NCI-H460 (cell line): ENCODE measurements at places on chromosomes 7 and 10. TPM values are rescaled to one million over a fixed set of nuclear protein-coding genes. Genes with fewer than 3 reads are reported as not detected.

GRCh38 chr7:136030867-136031318 is 53.7 kb upstream of the MTPN start:
- no peak for DNase-seq

The BAZ1B gene
- total RNA-seq = 72.0 and 81.9 TPM in 2 replicates

GRCh38 chr7:128890306-128891109 is 20.0 kb downstream of the KCP start:
- peak; percentile 30 for DNase-seq

GRCh38 chr10:81019029-81019890 is 481.6 kb downstream of the SH2D4B start:
- peak; percentile 23 for DNase-seq

- DNase-seq = no peak
Measured at GRCh38 chr7:29288181-29289091, 93.9 kb downstream of the CHN2 start.

GRCh38 chr7:157819455-157819807 is 482.6 kb downstream of the DNAJB6 start:
- DNase-seq = no peak

DNA sequence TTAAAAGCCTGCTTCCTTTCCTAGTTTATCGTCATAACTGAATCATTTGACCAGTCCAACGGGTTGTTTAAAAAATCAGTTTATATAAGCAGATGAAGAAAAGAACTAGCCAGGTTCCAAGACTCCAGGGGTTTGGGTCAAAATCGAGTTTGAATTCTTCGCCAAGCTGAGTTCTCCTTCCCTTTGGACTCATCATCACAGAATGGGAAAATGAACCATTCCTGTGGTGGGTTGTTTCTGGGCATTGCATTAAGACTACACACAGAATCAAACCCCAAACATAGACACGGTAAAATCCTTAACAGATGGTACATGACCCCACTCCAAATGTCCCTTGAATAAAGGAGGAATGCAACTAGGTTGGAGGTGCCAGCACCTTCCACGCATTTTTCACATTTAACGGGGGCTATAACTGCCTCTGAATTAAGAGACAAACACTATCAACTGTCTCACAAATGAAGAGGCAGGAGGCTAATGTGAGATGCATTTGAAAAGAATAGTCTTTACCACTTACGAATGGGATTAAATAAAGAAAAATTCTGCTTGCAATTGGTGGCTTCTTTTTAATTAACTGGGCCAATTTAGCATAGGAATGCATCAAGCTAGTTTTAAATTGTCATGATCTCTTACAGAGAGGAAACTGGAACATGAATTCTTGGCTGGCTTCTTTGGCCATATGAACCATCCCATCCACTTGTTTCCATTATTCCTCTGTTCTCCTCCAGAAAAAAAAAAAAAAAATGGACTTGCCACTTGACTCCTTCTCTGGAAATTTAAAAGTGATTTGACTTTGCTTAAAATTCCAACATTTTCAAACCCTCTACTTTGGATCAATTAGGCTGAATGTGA is 61.1 kb downstream of the CHST15 start:
- no peak for DNase-seq

GRCh38 chr7:157274991-157275427 is 61.8 kb upstream of the DNAJB6 start:
- no peak for DNase-seq

DNA sequence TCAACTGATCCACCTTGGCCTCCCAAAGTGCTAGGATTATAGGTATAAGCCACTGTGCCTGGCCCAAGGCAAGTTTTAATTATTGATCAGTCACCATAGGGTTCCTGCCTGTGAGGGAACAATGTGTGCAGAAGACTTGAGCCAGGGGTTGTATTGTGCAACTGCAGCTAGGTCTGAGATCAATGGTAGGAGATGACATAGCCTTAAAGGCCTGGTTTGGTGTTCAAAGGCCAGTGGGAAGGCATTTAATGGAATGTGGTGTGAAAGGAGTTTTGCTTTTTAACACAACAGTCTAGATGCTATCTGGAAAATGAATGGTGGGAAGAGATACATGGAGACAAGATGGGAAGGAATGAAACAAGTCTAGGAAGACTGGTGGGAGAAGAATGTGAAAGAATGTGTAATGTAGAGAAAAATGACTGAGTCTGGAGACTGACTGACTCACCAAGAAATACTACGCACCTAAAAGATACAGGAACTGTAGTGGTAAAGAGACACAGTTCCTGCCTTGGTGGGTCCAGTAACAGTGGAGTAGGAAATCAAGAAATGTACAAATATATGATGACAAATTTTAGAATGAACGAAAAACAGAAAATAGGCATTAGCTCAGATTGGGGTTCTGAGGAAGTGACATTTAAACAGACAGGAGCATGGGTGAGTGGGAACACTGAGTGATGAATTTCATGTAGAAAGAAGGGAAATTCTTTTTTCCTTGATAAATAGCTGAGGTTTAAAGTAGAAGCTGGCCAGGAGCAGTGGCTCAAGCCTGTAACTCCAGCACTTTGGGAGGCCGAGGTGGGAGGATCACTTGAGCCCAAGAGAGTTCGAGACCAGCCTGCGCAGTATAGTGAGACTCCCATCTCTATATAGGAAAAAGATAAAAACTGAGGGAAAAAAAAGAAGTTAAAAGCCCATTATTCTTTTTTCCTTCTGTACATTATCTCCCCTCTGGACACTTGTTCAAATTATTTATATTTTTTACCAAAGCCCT is 9.4 kb downstream of the HNRNPF start:
- no peak for DNase-seq

- DNase-seq = no peak
Measured at GRCh38 chr10:72086466-72087391, 1.6 kb downstream of the SPOCK2 start.

DNA sequence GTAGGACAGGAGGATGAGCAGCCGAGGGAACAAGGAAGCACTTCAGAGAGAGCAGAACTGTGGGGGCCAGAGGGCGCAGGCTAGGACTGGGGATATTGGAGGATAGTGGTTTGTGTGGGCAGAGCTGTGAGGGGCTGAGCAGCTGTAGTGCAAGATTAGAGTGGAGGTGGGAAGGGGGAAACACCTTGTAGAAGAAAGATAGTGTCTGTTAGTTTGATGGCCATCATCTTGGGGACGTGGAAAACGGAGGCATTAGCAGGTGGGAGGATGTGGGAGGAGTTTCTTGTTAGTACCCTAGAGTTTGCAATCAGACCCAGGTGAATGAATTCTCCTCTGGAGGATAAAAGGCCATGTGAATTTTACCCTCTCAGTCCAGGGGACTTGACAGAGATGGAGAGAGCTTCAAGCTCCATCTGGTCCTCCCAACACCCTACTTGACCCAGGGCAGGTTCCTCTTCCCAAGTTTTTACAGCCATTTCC is 34.0 kb downstream of the PRSS2 start:
- no peak for DNase-seq

DNA sequence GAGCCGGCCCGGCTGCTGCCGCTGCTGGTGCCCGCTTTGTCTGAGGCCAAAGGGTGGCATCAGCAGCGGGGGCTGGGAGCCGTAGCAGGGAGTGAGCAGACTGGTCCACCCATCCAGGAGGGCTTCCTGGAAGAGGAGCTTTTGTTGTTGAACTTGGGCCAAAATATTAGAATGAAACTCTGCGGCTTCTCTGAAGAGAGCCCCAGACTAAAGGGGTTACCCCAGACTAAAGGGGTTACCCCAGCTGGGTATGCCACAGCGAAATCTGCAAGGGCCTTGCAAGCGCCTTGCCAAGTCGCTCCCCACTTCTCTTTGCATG is 154.7 kb upstream of the ZMIZ1 start:
- DNase-seq = no peak

GRCh38 chr10:98340261-98340939 is 72.4 kb upstream of the LOXL4 start:
- DNase-seq = no peak

DNA sequence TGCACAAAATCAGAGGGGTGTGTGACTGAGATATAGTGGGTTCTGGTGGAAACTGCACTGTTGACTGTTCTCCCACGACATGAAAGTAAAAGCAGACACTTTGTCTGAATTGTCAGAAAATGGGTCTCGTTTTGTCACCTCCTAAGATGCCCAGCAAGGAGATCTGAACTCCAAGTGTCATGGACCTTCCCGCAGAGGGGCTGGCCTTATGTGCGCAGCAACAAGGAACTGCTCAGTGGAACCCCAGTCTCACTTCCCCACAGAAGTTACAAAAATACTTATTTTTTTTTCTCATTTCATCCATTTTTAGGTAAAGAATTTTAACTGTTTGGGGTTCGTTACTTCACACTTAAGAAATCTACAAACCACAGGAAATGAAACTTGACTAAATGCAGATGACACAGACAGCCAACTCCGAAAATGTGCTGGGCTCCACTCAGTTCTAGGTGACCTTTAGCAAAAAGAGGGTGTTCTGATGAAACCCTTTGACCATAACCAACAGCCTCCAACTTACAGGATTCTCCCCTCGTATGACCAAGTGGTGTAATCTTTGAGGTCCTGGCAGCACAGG is 115.0 kb downstream of the FAM107B start:
- DNase-seq = no peak
